CD4-positive, alpha-beta memory T cell (primary cell): ENCODE measurements at places on chromosomes 7 and 10.

DNA sequence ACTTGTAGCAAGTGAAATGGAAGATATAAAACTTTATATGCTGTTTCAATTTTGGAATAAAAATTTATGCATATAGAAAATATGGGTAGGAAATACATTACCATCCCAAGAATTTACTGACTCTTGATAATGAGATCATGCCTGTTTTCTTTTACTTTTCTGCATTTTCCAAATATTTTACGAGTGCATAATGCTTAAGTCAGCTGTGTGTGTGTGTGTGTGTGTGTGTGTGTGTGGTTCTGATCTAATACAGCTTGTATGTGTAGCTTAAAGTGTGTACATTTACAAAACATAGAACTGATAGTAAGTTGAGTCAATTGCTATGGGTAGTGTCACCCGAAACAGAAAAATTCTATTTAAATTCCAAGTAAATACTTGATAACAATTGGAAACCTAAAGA is 315.9 kb upstream of the LRRN3 start:
- no peak for DNase-seq

- no peak for DNase-seq
Observed at GRCh38 chr7:86644282-86645224, 844 bp downstream of the GRM3 start.

DNA sequence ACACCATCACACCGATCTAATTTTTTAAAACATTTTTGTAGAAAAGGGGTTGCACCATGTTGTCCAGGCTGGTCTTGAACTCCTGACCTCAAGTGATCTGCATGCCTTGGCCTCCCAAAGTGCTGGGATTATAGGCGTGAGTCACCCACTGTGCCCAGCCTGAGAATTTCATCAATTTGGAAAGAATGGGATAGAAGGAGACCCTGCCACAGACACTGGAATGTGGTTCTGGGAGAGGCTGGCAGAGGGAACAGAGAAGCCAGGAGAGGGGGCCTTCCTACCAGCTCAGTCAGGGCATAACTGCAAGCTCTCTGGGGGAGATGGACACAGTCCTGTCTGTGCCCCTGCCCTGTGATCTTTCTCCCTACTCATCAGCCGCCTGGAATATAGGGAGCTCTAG is 42.1 kb upstream of the MKRN1 start:
- no peak for DNase-seq

- DNase-seq: no peak
Observed at GRCh38 chr7:72785166-72785955, 42.6 kb downstream of the TYW1B start.

- no peak for DNase-seq
Observed at GRCh38 chr7:140327261-140327661, 71.1 kb downstream of the SLC37A3 start.

GRCh38 chr7:22205631-22206030 is 151.3 kb downstream of the RAPGEF5 start:
- DNase-seq: no peak

- DNase-seq: peak; percentile 72
Observed at GRCh38 chr7:155069992-155070751, at the start of gene HTR5A. HTR5A (plus strand) TSS chr7:155070324; CDS start chr7:155070900, 576 bp downstream.

DNA sequence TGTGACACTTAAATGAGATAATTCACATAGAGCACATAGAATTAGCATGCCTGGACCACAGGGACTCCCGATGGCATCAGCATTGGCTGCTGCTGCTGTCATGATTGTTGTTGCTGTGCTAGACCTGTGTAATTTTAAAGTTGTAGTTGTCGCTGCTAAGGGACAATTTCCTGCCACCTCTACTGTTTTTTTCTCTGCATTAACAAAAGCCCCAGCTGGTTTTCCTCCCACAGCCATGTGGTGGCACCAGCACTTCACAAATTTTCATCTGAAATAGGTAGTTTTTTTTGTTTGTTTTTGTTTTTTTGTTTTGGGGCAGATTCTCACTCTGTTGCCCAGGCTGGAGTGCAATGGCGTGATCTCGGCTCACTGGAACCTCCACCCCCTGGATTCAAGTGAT is 25.4 kb upstream of the PRXL2A start:
- no peak for DNase-seq

DNA sequence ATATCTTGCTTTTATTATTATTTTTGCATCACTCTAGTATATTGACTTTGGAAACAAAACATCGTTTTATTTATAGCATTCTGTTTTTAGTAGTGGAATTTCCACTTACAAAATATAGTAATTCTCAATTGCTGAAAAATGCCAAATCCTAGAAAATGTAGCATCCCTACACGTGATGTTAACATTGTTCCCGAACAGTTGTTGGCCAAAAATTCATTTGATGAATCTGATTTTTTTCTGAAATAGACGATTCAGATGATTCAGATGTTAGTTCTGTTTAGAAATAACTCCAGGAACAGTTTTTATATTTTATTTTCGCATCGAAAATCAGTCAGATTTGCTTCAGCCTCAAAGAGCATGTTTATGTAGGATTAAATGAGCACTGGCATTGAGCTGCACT is 122.4 kb downstream of the GFRA1 start:
- DNase-seq: no peak

DNA sequence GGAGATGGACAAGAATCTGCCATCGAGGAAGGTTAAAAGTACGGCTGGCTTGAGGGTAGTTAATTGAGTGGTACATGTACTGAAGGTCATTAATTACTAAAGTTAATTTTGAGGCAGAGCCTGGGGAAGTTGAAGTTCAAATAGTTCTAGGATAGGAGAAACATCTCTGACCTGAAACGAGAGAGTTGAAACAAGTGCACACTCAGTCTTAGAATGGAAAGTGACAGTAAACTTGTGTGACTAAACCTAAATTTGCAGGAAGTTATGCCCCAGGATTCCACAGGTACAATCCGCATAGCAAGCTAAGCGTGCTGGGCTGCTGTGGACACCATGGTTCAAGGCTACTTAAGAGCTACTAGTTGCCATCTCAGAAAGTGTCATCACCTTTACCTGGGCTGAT is 209.9 kb downstream of the CHCHD3 start:
- DNase-seq: no peak

GRCh38 chr10:75957314-75958120 is 526.1 kb downstream of the LRMDA start:
- no peak for DNase-seq

- DNase-seq: no peak
Observed at GRCh38 chr7:133861876-133862275, 265.3 kb upstream of the LRGUK start.

GRCh38 chr10:14282276-14282675 is 48.4 kb downstream of the FRMD4A start:
- no peak for DNase-seq

GRCh38 chr7:82705517-82706260 is 262.1 kb upstream of the CACNA2D1 start:
- DNase-seq: no peak

- DNase-seq: no peak
Observed at GRCh38 chr7:87354749-87355148, 9.3 kb downstream of the CROT start.

GRCh38 chr10:92790440-92790839 is 57.9 kb upstream of the EXOC6 start:
- DNase-seq: no peak

GRCh38 chr7:16742547-16742946 is 11.0 kb upstream of the TSPAN13 start:
- DNase-seq: no peak
